ENCODE measurements at places on chromosomes 11 and 22.

- DNase-seq, result no peak
Measured at GRCh38 chr22:38257181-38257580, 15.6 kb downstream of the TMEM184B start.

- DNase-seq, result no peak
Measured at GRCh38 chr11:2325719-2326118, 23.9 kb downstream of the TSPAN32 start.

DNA sequence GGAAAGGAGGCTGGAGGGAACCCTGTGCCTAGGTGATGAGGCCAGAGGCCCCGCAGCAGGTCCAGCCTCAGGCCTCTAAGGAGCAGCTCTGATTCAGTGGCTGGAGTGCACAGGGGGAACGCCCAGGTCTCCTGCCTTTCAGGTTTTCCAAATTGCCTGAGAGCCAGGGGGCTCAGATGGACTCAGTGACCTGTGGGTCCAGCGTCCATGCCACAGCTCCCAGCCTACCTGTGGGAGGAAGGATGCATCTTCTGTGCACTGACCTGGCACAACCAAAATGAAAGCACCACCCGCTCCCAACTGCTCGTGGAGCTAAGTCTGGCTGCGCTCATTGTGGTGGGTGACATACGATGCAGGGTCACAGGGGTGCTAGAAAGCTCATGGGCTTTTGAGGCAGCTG, 82.8 kb downstream of the FEZ1 start:
- DNase-seq, result no peak

DNA sequence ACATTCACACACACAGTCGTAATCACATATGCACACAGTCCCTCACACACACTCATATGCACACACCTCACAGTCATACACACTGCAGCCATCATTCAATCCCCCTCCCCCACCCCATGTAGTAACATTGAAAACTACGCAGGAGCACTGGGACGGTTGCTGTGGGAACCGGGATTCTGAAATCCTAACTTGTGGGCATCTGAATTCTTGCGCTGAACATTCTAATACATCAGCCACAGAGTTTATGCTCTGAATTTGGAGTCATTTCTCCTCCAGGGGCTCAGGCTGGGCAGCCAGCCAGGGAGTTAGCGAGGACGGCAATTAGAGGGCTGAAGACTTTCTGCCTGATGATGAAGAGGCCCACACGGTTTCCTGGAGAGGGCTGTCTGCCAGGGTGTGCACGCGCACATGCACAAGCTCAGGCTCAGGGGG, 32.7 kb downstream of the CD6 start:
- DNase-seq, result no peak

DNA sequence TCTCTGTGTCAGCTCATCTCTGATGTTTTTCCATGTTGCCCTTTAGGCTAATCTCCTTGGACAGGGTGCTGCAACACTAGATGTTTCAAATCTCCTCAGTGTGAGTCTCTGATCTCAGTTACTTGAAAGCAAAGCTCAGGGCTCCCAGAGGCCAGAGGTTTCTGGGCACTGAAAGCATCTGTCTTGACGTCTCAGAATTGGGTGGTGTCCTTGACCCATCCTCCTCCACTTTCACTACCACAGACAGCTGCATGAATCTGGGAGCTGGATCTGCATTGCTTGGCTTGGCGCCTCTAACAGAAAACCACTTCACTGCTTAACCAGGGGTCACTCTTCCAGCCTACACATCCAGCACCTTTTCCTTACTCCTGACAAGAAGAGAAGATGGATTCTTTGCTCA, 399.4 kb downstream of the NXPE2 start:
- no peak for DNase-seq

- no peak for DNase-seq
Measured at GRCh38 chr11:9571763-9572115, 1.7 kb upstream of the WEE1 start.

DNA sequence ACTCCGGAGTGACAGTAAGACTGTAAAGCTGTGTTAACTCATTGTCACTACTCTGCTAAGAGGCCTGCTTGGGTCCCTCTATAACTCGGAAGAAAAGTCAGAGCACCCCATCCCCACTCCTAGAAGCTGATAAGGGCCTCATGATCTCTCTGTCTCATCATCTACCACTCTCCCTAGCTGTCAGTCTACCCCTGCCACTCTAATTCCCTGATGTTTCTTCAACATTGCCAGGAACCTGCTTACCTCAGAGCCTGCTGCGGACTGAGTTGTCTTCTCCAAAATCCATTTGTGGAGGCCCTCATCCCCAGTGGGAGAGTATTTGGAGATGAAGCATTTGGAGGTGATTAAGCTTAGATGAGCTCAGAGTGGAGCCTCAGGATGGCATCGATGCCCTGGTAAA, 1092.2 kb downstream of the TBC1D22A start:
- DNase-seq, result no peak

DNA sequence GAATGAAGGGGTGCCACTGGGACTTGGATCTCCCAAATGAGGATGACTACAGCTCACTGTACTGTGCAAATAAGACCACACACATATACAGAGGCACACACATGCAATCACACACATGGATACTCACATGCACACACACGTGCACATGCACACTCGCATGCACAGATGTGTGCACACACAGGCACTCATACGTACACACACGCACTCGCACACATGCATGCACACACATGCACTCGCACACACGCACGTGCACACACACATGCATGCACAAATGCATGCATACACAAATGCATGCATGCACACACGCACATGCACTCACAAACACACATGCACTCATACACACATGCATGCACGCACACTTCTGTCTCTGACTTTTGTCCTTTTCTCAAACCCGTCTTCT, 36.0 kb downstream of the TECTA start:
- no peak for DNase-seq

DNA sequence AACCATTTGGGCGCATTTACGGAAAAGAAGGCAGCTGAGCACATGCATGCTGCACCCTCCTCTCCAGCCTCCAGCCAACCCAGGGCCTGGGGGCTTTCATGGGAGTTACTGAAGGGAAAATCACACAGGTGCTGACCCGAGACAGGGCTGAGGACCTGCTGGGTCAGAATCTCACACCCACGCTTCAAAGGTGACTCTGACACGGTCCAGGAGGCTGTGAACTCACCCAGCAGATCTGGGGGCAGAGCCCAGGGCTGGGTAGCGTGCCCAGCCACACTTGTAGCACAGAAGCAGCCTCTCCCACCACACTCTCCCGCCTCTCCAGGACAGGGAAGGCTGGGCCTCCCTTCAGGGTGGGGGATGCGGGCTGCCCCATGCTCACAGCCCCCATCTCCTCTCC, 347.6 kb downstream of the CTTN start:
- no peak for DNase-seq

GRCh38 chr22:41442240-41442792, 4.3 kb downstream of the TOB2 start:
- DNase-seq, result no peak

DNA sequence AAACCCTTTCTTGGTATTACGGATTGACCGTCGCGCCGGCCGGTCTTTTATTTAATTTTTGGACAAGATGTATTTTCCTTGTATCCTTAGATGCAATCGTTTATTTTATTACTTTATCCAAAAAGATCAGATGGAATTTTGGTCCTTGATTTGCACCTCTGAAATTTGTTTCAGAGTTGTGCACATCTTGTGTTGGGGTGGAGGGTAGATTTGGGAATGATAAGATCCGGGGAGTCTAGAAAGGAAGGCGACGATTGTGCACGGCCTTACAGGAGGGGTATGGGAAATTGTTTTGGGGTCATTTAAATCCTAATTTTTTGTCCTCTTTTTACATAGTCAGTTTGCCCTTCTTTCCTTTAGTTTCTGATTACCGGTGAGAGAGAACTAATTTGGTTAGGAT, 1.4 kb downstream of the KDM2A start:
- DNase-seq, result no peak

- DNase-seq, result no peak
Measured at GRCh38 chr11:62352355-62353336, 15.4 kb downstream of the ASRGL1 start.

DNA sequence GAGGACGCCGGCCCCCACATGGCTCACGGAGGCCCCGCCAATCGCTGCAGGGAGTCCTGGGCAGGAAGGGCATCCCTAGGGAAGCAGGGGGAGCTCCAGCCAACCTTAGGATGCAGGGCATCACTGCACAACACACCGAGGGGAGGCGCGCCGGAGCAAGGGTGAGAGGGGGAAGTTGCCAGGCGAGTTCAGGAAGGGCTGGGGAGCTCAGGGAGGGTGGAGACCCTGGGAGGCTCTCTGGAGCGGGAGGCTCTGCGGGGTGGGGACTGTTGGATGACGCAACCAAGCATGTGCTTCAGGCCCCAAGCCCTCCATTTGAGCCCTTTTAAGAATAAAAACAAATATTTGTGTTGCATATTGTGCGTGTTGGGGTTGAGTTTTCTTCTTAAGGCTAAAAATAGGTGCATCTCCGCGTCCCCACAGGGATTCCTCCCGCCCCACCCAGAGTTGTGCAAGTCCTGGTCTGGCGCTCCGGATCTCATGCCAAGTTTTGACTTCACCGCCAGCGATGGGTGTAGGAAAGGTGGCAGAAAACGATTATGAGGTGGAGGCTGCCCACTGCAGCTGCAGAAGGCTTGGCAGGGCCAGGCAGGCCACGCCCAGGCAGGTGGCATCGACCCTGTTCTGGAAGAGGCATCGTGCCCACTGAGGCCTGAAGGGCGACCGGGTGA, 65.2 kb downstream of the WNT7B start:
- no peak for DNase-seq

DNA sequence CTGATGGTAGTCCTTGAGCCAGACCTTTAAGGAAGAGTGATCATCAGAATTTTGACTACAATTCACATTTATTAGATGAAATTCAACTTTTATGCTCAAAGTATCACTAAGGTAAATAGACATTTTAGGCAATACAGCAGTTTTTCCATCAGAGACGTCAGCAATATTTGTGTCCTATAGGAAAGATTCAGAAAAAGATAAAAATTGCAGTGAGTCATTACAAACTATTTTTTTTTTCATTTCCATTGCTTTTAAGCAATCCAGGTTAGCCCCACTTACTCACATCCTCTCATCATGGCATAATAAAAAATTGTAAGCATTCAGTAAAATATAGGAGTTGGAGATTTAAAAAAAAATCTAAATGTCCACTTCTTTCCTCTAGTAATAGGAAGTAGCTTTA, 46.9 kb downstream of the MSANTD4 start:
- no peak for DNase-seq

DNA sequence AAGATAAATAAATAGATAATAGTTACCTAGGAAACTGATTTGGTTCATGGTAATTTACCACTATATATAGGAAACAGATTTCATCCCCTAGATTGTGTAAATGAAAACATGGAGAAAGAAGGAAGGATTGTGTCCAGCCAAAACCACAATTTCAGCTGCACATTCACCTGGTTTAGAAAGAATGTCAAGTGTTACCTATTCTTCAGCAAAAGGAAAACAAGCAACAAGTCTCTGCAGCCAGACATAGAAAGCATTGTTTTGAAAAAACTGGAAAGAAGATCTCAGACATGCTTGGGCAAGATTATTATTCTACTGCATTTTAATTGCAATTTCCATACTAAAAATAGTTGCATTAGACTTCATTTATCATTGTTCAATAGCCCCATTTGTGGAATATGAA, 8.8 kb upstream of the BMAL1 start:
- DNase-seq, result no peak

DNA sequence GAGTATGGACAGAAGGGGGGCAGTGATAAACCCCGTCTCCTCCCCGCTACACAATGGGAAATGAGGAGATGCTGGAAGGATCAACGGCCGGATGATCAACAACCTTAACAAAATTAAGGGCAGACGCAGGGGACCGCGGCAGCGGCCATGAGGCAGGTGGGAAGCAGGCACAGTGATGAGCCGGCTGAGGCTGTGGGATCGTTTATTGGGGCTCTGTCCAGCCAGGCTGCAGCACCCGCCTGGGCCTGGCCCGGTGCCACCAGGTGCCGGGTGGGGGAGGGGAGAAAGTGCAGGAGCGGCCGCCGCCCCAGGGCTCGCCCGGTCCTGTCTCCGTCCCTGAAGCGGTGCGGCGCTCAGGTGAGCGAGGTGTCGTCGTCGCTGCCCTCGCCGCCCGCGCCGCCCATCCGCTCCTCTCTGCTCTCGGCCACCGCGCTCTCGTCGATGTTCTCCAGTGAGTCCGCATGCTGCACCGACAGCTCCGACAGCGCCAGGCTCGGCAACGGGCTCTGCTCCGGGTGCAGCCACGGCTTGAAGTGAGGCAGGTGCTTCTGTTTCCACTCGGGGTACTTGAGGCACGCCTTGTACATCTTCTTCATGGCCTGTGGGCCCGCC, 2.4 kb upstream of the ARAP1 start:
- no peak for DNase-seq
